AML-193 (cell line): ENCODE measurements at places on chromosomes 4 and X.
A peak's percentile ranks its signal among the peaks of the same experiment; 100 is the strongest.

- DNase-seq, result no peak
Measured at GRCh38 chr4:127364397-127364796, 268.4 kb upstream of the INTU start.

- DNase-seq, result no peak
Measured at GRCh38 chr4:555566-556275, 20.4 kb downstream of the TMEM271 start.

- no peak for DNase-seq
Measured at GRCh38 chr4:3353752-3354454, 61.1 kb downstream of the RGS12 start.

GRCh38 chrX:46582966-46583365 is 9.4 kb downstream of the CHST7 start:
- DNase-seq, result peak; percentile 10

DNA sequence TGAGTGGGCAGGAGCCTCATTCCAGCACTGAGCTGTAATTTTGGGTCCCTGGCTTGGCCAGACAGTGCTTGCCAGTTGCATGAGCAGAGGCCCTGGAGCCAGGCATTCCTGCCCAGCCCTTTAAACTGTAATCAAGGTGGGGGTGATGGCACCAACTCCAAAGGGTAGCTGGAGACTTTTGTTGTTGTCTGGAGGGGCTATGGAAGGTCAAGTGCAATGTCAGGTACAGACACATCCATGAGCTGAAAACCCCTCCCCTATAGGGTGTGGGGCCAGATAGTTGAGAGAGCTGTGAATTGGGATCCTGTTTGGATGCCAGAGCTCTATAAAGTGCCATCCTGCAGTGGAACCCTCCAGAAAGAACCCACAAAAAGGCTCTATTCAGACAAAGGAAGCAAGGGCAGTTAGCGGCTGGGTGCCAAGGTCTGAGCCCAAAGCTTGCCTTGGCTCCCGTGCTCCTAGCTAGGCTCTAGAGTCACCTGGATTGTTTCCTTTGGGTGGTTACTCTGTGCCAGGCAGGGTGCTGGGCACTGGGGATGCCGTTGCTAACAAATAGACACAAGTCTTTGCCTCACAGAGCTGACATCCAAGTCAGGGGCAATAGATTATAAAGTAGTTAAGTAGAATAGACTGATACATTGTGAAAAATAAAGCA is 163.0 kb downstream of the EFNB1 start:
- no peak for DNase-seq

GRCh38 chr4:25993395-25994185 is 79.6 kb downstream of the SMIM20 start:
- no peak for DNase-seq

GRCh38 chr4:126209147-126209546 is 894.4 kb downstream of the FAT4 start:
- DNase-seq, result no peak

DNA sequence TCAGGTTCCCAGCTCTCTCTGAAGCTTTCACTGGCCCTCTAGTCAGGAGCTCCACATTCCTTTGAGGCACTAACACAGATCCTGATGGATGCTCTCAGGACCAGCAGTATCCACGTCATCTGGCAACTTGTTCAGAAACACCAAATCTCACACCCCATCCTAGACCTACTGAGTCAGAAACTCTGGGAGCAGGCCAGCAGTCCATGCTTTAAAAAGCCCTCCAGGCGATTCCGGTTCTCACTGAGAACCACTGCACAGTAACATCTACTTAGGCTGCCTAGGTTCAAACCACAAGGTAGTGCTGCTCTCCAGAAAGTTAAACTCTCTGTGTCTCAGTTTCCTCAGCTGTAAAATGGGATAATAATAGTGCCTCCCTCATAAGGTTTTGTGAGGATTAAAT is 55.3 kb downstream of the CCDC158 start:
- DNase-seq, result no peak

GRCh38 chrX:40068048-40068447 is 29.7 kb downstream of the BCOR start:
- no peak for DNase-seq

- DNase-seq, result no peak
Measured at GRCh38 chr4:31662951-31663350, 942.8 kb downstream of the PCDH7 start.

- no peak for DNase-seq
Measured at GRCh38 chr4:100348473-100348872, 158.2 kb upstream of the DDIT4L start.
